DND-41 (cell line): ENCODE measurements at places on chromosomes 1 and 21.

GRCh38 chr21:33281096-33281652, 15.0 kb downstream of the IL10RB start:
- no peaks in the 10 kb centered on the region for H3K27me3 ChIP-seq
- peaks cover 60% of the 10 kb centered on the region for H3K36me3 ChIP-seq
- H3K4me3 ChIP-seq, result no peak overlapping the region
- no peak overlapping the region for H3K27ac ChIP-seq
- no peaks in the 10 kb centered on the region for H3K4me1 ChIP-seq

DNA sequence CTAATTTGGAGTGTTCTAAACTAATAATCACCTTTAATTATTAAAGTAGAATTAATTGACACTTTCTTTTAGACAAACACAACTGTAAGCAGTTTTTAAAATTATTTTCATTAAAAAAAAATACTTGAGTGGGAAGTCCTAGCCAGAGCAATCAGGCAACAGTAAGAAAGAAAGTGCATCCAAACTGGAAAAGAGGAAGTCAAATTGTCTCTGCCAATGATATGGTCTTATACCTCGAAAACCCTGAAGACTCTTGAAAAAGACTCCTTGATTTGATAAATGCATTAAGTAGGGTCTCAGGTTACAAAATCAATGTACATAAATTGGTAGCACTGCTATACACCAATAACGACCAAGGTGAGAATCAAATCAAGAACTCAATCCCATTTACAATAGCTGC, 83.0 kb upstream of the GADD45A start:
- H3K4me3 ChIP-seq, result no peak overlapping the region
- DNase-seq, result no peak
- no peak overlapping the region for H3K27ac ChIP-seq
- no peaks in the 10 kb centered on the region for H3K4me1 ChIP-seq
- no peaks in the 10 kb centered on the region for H3K27me3 ChIP-seq

- no peak overlapping the region for H3K4me3 ChIP-seq
- DNase-seq, result no peak
- no peaks in the 10 kb centered on the region for H3K36me3 ChIP-seq
- H3K4me1 ChIP-seq, result no peaks in the 10 kb centered on the region
- H3K27me3 ChIP-seq, result peaks cover 19% of the 10 kb centered on the region
- H3K27ac ChIP-seq, result no peak overlapping the region
These were observed 14.3 kb downstream of the DMRTB1 start for GRCh38 chr1:53473463-53473862.

DNA sequence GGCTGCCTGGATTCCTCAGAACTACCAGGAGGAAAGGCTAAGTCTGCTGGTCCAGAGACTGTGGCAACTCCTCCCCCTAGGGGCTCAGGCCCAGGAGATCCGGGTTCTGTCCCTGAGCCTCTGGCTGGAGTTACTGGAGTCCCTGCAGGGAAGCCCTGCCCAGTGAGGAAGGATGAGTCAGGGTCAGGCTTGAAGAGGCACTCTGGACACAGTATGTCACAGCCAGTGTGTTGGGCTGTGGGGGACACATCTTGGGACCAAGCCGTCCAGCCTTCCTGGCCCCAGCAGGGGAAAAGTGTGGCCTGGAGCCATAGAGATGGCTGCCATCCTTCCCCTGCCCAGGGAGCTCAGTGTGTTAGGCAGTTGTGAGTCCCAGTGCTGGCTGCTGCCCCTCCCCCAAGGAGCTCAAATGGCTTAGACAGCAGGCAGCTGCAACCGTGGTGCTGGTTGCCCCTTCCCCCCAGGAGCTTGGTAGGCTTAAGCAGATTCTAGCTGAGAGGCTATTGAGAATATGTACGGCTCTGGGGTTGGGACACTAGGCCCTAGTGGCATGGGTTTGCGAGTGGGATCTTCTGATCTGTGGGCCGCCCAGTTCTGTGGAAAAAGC, 28.2 kb upstream of the RABGAP1L start:
- peak; percentile 8 for DNase-seq
- H3K27me3 ChIP-seq, result no peaks in the 10 kb centered on the region
- H3K36me3 ChIP-seq, result no peaks in the 10 kb centered on the region
- no peaks in the 10 kb centered on the region for H3K4me1 ChIP-seq
- H3K27ac ChIP-seq, result no peak overlapping the region

DNA sequence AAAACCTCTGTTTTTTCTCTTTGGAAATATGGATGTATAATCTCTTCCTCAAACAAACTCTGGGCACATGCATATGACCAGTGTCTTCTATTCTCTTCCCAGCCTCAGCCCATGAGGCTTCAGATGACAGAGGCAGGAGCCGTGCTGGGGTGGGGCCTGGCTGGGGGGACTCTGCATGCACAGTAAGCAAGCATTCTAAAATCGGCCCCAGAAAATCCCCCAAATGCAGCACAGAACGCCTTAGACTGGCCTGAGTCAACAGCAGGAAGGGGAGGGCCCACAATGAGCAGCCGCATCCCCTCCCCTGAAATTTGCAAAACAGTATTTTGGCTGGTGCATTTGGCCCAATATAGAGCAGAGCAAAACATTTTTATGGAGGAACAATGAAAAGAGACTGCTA, 47.8 kb downstream of the ITPKB start:
- no peaks in the 10 kb centered on the region for H3K27me3 ChIP-seq
- H3K4me1 ChIP-seq, result no peaks in the 10 kb centered on the region
- DNase-seq, result no peak
- H3K27ac ChIP-seq, result no peak overlapping the region

DNA sequence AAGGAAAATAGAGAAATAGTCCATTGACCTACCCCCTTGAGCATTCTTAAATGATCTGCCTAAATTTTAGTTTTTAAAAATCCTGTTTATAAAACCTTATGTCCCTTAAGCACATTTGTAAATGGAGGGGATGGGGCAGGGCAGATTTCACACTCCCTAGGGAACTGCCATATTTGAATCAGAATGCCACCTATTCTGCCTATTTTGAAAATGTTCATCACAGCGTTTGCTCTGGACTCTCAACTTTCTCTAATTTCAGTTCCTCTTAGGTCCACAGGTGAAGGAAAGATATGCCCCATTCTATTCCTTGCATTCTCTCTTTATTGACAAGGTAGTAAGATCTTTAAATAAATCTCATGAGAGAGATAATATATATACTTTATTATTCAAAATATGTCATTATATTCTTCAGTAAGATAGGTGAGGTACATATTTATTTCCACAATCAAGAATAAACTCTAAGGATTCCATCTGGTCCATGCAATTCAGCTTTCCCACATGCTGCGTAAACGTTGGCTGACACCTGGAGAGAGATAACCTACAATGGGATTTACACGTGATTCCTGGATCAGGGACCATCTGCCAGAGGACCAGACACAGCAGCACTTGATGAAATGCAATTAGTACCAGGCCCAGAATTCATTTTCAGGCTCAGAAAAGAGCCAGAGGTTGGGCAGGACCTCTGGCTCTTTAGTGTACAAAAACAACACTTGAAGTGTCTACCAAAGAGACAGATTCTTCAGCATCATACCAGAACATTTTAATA, 1.2 kb upstream of the LPGAT1 start:
- H3K36me3 ChIP-seq, result no peaks in the 10 kb centered on the region; the same call in 1 of the 2 replicates
- no peak overlapping the region for H3K4me3 ChIP-seq
- peaks cover 44% of the 10 kb centered on the region for H3K4me1 ChIP-seq
- DNase-seq, result no peak

- no peak overlapping the region for H3K4me3 ChIP-seq
- no peaks in the 10 kb centered on the region for H3K27me3 ChIP-seq
These were observed 116.1 kb downstream of the SPATA17 start for GRCh38 chr1:217747156-217747769.

GRCh38 chr21:44094832-44095231, 12.4 kb upstream of the PWP2 start:
- peaks cover 39% of the 10 kb centered on the region for H3K36me3 ChIP-seq
- no peak overlapping the region for H3K27ac ChIP-seq
- DNase-seq, result no peak
